ENCODE measurements at places on chromosomes 12 and 14.

DNA sequence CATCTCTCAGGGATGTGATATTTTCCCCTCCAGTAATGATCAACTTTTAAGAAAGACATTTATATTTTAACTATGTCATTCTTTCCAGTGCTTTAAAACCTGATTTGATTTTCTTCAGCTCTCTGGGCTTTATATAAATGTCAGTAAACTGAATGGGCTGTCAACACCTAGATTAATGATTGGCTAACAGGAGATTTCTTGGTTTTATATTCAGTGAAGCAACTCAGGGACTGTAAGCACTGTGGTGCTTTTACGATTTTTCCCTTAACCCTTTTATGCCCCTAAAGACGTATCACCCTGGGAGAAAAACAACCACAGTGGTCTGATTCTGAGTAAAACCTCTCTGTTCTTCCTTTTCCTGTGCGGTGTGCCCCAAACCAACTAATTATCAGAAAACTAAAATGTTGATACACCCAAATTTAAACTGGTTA, 38.0 kb downstream of the PTGER2 start:
- peak; percentile 9 for DNase-seq

GRCh38 chr12:4434301-4434700, 11.3 kb downstream of the FGF6 start:
- no peak for DNase-seq

- no peak for DNase-seq
These were observed 9.8 kb upstream of the FERMT2 start for GRCh38 chr14:52960627-52961026.

DNA sequence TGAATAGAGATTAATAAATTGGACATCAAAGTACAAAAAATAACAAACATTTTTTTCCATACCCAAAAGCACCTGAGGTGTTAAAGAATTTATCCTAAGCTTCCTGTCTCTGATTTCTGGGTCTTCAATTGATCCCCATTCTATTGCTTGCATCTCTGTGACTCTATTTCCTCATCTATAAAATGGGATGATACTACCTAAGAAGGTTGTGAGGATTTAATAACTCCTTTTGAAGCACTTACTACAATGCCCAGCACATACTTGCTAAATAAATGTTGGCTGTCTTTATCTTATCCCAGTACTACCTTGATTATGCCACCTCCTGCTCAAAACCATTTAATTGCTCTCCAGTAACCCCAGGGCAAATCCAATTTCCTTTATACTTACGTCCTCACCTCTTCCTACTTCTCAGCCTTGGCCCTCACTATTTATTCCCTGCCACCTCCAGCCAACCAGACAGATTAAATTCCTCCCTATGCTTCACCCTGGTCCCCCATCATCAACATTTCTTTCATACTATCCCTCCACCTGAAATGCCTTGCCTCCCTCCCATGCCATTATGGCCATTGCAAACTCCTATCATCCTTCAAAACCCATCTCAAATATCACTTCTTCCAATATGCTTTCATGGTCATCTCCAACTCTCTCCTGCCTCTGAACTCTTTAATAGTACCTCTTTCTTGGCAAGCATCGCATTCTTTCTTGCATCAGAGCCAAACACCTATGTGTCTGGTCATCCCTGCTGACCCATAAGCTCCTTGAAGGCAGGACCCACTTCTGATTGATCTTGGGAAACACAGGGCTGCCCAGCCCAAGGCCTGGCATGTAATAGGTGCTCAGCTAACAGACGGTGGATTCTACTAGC, 7.9 kb upstream of the ASIC1 start:
- no peak for DNase-seq

DNA sequence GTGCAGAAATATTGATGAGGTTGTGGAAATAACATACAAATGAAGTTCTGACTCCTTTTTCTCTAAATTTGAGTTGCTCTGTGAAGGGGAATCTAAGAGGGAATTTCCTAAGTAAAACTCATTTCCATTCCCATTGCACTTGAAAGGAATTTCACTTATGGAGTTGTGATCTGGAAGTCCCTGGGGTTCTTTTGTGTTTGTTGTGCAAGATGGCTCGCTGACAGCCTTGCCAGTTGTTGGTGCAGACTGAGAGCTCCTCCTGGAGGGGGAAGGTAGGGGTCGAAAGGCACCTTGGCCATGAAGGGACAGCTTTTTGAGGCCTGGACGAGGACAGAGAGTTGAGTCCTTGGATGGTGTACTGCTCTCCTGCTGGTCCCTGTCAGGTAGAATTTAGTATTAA, 72.0 kb downstream of the C12orf56 start:
- DNase-seq, result no peak

- no peak for DNase-seq
These were observed 2.7 kb upstream of the CDKN1B start for GRCh38 chr12:12714276-12715021.

DNA sequence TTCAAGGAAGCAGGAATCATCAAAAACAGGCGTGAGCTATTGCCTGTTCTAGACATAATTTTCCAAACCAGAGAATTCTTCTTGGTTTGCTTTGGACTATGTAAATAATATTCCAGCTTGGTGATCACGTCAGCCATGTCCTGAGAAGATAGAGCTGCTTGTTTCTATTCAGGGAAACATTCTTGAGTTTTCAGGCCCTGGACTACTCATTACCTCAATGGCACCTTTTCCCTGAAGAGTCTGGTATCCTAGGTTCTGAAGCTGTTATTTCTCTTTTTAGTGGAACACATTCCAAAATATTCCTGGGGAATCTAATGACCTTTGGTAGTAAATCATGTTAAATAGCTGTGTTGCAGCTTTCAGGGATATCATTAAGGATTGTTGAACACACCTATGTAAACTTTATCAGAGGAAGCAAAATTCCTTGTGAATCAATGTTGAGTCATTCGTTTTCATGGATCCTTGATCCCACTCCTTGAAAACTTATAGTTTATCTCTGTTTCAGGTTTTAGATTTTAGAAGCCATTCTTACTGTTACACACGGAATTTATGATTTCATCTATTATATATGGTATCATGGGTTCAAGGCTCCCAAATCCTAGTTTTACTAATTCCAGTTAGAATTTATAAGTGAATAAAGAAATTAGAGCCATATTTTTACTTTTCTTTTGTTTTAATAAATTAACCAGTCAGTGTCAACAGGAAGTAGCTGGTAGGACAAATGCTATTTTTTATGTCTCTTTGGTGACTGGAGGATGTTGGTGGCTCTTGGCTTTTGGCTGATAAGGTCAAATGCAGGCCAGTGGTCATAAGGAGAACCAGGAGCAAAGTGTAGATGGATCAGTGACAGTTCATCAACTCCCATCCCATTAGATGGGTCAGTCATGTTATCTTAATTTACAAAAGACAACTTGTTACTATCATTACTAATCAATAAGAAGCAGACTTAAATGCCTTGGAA, 380.1 kb downstream of the ZFP36L1 start:
- no peak for DNase-seq

DNA sequence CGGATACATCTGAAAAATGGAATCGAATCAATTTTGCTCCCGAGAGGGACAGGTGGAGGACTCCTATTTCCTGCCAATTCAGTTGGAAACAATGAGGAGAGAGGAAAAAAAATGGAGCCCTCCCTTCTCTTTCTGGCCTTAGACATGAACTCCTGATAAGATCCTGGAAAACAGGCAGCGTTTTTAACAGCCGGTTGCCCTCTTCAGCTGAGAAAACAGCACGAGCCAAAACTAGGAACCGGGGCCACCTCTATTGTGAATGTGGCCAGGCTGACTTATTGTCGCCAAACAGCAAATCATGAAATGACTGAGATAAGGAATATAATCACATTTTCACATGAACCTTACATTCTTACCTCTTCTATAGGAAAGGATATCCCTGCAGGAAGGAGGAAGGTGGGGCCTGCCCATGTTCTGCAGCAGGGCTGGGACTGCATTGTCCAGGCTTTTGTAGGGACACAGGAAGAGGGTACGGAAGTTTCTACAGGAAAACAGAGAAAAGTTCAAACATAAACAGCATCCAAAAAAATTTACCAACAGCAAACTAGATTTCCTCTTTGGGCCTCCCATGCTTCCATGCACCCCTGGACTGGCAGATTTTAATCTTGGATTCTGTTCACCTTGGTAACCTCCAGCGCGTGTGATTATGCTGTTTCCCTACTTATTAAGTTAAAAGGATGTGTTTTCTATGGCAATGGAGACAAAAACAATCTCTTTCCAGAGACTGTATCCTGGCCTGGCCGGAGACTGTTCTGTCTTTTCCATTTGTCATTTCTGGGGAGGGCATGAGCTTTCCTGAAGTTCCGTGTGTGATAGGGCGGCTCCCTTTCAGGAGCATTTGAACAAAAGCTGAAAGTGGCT, 29.0 kb upstream of the ELK3 start:
- DNase-seq, result no peak

GRCh38 chr12:19547271-19547671, 108.0 kb downstream of the AEBP2 start:
- no peak for DNase-seq

DNA sequence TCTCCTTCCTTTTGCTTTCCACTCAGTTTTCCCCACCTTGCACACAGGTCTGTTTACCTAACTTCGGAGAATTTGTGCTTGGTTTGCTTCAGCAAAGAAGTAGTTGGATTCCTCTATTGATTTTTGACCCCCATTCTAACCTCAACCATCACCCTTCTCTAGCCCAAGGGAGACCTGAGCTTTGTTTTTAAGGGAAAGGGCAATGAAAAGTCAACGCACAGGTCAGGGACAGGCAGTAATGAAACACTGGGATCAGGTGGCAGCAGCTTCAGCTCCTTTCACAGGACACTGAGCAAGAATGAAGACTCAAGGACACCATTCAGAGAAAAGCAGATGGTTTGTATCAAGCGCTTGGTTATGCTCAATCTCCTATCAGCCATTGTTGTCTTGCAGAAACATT, 46.9 kb upstream of the KRR1 start:
- DNase-seq, result no peak

- DNase-seq, result no peak
These were observed 119.7 kb downstream of the FGD4 start for GRCh38 chr12:32519047-32519446.

- no peak for DNase-seq
These were observed 34.5 kb downstream of the TM7SF3 start for GRCh38 chr12:26979733-26980132.
